ENCODE measurements at places on chromosomes 3 and 15. TPM values are rescaled to one million over a fixed set of nuclear protein-coding genes. Genes with fewer than 3 reads are reported as not detected.

LRRC58 gene
- 25.5 TPM for total RNA-seq

MYRIP gene
- total RNA-seq = not detected

IL17RE gene
- 0.15 TPM for total RNA-seq

GATA2 gene
- total RNA-seq = 6.3 TPM

CCR8 gene
- total RNA-seq = not detected

CFAP44 gene
- total RNA-seq = 4.8 TPM

HES1 gene
- total RNA-seq = 303 TPM

PROK2 gene
- 0.13 TPM for total RNA-seq

XCR1 gene
- not detected for total RNA-seq

GANC gene
- 7.8 TPM for total RNA-seq

STARD9 gene
- 3.6 TPM for total RNA-seq

Data from A375 (cell line).